Kidney glomerular epithelial cell (primary cell): ENCODE measurements at places on chromosomes 1 and 21.

DNA sequence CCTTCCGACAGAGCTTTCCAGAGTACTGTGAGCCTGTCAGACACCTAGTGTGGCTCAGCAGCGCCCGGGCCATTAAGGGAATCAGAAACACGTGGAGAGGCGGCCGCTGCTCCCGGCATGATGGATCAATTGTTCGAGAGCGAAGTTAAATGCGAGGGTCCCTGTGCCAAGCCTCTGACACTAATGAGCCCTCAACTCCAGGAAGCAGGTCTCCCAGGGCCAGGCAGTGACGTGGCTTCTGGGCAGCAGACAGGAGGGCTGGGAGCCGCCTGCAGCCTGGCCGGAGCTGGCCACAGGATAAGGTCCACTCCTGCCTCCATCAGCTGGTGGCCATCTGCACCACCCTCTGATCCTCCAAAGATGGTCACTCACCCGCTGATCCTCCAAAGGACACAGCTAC is 67.5 kb upstream of the CLDN14 start:
- DNase-seq: no peak

- no peak for DNase-seq
Measured at GRCh38 chr1:156050376-156050775, 3.2 kb downstream of the UBQLN4 start.

- DNase-seq: peak; percentile 12
Measured at GRCh38 chr1:38451541-38451993, 405.0 kb upstream of the POU3F1 start.

DNA sequence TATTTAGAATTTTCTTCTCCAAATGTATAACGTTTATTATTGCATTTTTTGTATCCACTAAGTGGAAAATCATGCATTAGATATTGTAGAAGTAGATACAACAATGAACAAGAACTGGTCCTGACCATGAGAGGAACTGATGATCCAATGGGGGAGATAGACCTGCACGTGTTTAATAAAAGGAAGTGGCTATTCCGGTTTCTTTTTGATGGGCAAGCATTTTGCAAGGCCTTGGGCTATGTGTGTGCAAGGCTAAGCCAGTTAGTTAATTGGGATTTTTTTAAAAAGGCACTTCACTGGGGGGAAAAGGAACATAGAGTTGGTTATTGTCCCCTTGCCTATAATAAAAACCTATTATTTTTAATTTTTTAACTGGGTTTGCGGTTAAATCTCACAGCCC is 961 bp upstream of the VCAM1 start:
- no peak for DNase-seq

GRCh38 chr1:214317734-214318133 is 36.8 kb downstream of the SMYD2 start:
- DNase-seq: no peak

DNA sequence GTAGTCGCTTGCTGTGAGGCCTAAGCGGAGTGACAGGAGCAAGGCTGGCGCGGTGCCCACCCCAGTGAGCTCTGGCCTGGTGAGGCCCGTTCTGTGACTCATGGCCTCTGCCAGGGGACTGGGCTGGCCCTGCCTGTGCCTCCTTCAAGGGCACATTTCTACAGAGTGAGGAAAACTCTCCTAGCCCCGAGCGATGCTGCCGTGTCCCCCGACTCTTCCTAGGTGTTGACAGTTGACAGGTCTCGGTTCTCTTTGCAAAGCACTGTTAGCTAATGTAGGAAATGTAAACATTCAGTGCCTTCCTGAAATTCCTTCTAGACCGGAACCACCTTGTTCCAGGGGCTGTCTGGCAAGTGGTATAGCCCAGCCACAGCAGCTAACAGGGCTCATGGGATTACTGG is 43.9 kb downstream of the ABCG1 start:
- DNase-seq: peak; percentile 13

- no peak for DNase-seq
Measured at GRCh38 chr1:5798151-5798730, 194.0 kb downstream of the NPHP4 start.

- DNase-seq: no peak
Measured at GRCh38 chr21:36166705-36167104, 10.1 kb downstream of the DOP1B start.

DNA sequence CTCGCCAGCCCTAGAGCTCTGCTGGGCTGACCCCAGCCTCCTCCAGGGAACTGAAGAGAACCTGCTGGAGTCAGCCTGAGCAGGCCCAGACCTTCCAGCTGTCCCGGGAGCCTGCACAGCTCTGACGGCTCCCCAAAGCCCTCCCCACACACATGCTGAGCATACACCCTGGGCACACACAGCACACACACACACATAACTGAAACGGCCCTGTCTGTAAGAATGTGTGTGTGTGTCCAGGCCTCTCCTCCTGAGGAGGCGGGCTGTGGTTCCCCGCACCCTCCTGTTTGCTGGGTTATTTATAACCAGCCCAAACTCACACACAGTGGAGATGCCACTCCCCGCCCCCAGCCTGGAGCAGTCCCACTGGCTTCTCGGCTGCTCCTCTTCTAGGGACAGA is 20.2 kb downstream of the SDC3 start:
- DNase-seq: peak; percentile 47

GRCh38 chr1:25134801-25135461 is 97.4 kb downstream of the SYF2 start:
- no peak for DNase-seq

- no peak for DNase-seq
Measured at GRCh38 chr1:170664828-170665612, 1.1 kb downstream of the PRRX1 start.

GRCh38 chr1:70486676-70487458 is 75.8 kb downstream of the CTH start:
- DNase-seq: peak; percentile 63

DNA sequence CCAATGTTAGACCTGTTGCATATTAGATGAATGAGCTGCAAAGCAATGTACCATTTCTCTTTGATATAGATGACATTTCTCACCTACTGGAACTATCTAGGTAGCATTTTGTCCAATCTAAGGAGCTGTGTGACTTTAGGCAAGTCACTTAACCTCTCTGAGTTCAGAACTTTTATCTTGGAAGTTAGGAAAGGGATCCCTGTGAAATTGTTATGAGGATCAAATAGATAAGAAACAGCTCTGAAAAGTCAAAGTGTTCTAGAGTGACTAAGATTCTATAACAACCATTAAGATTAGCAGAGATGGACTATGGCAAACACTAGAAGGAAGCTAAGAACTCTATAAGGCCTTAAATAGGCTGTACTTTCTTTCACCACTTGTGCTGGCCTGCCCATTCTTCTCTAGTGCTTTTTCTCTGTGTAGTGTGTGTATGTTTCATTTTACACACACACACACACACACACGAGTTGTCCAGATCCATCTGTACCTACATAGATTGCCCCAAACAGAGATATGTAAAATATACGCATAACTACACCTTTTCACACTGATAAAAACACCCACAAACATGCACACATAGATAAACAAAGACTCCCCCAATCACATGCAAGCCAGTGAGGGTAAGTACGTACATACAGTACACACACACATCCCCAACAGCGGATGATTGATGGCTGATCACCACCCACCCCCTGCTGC is 19.4 kb upstream of the LRRN2 start:
- no peak for DNase-seq

GRCh38 chr1:99553301-99553700 is 92.6 kb upstream of the PALMD start:
- DNase-seq: no peak

- peak; percentile 54 for DNase-seq
Measured at GRCh38 chr1:40849801-40850592, 12.2 kb downstream of the CITED4 start.

DNA sequence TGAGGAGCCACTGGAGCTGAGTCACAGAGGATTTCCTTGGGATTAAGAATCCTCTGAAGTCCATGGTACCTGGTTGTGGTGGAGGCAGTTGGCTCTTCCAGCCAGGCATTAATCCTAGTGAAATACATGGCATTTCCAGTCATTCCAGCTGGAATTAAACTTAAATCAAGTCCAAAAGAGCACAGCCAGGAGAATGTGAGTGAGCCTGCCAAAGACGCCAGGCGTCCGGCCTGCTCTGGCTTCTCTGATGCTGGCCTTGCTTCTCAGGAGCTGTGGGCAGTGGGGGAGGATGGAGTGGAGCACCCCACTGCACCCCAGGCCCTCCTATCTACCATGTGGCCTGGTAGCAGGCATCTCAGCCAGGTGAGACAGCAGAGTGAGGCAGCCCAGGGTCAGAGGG is 23.4 kb upstream of the TENT5C start:
- no peak for DNase-seq

DNA sequence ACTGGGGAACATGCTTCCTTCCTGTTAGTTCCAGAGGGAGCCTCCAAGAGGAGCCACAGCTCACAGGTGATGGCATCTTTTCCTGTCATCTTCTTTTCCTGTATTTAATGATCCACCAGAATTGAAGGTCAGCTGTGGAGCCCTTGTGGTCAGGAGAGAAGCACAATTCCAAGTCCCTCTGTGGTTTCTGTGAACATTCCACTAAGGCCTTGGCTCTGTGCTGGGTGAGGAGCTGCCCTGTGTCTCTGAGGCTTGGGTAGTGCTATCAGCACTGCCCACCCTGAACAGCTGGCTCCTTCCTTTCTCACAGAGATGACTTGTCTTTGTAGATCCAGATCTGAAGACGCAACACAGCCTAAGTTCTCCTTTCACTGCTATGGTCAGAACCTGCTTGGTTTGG is 141.9 kb upstream of the MAP1LC3C start:
- DNase-seq: no peak

DNA sequence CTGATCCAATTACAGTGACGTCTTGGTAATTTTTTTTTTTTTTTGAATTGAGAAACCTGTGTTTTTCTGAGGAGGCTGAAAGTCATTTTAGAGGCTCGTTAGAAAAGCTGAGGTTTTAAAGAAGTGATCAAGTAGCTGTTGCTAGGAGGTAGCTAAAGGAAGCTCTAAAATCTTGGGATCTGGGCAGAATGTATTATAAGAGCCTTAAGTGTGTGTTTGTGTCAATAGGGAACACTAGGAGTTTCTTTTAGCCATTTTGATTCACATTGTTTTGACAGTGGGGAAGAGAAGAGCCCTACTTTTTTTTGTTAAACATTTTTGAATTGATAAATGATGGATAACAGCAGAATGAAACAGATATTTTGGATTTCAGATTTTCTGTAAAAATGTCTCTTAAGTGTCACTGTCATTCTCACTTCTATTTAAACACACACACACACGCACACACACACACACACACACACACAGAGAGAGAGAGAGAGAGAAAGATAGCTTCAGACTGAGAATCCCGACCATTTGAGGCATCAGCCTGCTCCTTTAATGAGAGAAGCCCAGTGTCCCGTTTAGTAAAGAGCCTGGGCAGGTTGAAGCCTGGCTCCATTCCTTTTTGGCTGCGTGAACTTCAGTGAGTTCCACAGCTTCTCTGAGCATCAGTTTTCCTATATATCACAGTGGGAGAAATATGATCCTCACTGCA is 79.1 kb upstream of the GPR88 start:
- no peak for DNase-seq

DNA sequence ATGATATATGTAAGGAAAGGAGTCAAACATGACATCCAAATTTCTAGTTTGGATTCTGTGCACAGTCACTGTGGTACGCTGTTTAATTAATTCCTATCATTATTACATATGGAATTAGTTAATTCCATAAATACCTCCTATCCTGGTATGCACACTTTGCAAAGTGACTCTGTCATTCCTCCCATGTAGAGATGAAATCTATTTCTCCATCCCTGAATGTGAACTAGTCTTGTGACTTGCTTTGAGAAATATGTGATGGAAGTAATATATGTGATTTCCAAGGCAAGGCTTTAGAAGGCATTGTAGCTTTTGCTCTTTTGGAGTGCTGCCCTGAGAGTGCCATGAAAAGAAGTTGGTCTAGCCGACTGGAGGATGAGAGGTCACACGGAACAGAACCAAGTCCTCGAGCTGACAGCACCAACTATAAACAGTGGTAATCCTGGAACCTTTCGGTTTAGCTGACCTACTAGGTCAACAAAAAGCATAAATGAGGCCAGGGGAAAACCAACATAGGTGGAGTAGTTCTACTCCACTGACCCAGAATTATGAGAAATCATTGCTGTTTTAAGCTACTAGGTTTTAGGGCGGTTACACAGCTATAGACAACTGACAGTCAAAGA is 1.5 kb downstream of the SELENOF start:
- peak; percentile 44 for DNase-seq

DNA sequence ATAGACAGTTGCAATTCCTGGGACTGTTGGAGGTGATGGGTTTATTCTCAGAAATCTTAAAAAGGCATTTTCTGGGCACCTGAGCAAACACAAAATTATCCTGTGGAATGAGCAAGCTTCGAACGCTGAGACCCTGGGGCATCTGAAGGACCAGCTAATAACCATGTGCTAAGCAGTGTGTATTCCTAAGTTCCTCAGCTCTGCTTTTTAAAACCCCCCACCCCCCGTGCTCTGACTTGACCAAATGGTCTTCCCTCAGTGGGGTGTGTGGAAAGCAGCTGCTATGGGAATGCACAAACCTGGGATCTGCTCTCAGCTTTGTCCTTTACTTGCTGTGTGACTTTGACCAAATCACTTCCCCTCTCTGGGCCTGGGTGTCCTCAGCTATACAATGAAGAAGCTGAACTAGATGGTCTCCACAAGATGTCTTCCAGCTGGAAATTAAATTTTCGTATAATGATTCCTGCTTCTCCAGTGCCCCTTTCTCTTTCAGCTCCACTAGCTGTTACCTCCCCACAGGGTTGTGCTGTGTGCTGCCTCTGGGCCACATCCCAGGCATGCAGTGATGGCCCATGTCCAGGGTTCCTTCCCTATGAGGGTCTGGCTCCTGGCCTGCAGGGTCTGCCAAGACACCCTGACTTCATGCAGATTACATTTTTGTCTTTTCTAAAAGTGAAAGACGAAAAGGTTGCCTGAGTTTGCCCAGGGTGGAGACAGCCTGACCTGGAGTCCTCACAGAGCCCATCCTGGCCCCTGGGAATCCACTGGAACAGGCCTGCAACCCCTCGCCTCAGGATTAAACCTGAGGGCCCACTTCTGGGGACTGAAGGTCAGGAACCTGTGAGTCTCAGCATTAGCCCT is 14.9 kb upstream of the CD247 start:
- no peak for DNase-seq

GRCh38 chr1:97334454-97334853 is 586.4 kb downstream of the DPYD start:
- peak; percentile 11 for DNase-seq
